ENCODE measurements at places on chromosomes 16 and 17. TPM values are rescaled to one million over a fixed set of nuclear protein-coding genes. Genes with fewer than 3 reads are reported as not detected.

GRCh38 chr16:73034374-73034773 is 13.6 kb downstream of the ZFHX3 start:
- DNase-seq, result no peak

DNA sequence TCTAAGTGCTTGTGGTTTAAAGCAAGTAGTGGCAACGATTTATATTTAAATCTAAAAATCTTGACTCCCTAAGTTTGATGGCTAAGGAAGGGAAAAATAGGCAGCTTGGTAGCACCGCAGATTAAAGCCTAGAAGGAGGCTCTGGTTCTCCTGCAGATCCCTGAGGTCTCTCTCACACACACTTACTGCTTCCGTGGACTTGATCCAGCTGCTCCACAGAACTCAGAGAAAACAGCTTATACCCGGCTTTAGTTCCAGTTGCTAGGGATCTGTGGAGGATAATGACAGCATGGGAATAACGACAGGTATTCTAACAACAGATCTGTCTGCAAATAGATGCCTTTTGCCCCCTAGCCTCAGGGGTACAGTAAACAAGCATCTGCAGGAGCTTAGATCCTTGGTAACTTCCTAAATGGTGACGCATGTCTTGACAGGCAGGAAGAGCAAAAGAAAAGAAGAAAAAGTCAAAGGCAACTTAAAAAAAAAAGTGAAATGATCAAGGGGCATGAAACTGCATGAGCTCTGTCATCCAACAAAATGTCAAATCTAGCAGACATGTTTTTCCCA is 4.5 kb downstream of the WIPI1 start:
- peak; percentile 44 for DNase-seq

Gene FOXF1
- 0.40 TPM for total RNA-seq

Gene ABCC12
- not detected for total RNA-seq

Gene TBC1D3I
- total RNA-seq, result 0.22 TPM

Gene SERPINF2
- total RNA-seq, result under 0.01 TPM

- peak; percentile 12 for DNase-seq
Observed at GRCh38 chr16:78705694-78706093, 606.2 kb downstream of the WWOX start.

GRCh38 chr17:69246202-69246601 is 17.6 kb upstream of the ABCA10 start:
- DNase-seq, result no peak

DNA sequence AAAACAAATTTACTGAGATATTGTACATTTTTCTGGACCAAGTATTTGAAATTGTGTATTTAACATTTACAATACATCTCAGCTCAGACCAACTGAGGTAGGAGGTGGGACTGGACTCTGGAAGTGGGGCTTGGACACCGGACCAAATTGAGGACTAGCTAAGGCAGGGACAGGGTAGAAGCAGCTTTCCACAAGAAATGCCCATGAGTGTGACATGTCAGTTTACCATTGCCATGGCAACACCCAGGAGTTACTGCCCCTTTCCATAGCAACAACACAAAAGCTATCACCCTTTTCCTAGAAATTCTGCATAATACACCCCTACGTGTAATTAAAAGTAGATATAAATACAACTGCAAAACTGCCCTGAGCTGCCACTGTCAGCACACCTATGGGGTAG is 191.5 kb upstream of the ASIC2 start:
- DNase-seq, result no peak

DNA sequence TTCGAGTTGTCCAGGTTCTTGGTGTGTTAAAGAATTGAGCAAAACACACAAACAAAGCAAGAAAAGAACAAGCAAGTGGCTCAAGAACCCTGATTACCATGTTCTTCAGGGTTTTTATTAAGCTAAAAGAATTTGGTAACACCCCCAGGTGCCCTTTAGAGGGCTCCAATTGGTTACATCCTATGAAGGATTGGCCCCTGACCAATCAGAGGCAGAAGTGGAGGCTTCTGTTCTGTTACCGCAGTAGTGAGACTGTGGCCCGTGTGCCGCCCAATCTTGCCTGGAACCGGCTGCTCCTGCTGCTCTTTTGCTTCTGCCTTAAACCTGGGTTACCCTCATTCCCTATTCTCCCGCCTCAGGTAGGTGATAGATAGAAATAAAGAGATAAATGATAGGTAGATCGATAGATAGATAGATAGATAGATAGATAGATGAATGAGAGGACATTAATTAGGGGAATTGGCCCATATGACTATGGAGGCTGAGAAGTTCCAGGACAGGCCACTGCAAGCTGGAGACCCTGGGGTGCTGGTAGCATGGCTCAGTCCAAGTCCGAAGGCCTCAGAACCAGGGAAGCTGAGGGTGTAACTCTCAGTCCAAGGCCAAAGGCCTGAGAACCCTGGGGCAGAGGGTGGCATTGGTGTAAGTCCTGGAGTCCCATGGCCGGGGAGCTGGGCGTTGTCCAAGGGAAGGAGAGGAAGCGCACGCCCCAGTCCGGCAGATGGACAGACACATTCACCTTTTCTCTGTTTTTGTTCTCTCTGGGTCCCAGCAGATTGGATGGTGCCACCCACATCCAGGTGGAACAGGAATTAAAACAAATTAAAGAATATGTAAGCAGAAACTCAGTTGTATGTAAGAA is 3.5 kb upstream of the CA5A start:
- no peak for DNase-seq

Gene ZNF747
- 7.7 TPM for total RNA-seq

- DNase-seq, result no peak
Observed at GRCh38 chr17:68288804-68289203, 2.1 kb downstream of the SLC16A6 start.

Gene PRSS21
- 0.40 TPM for total RNA-seq

- DNase-seq, result no peak
Observed at GRCh38 chr17:34067011-34067410, 188.1 kb upstream of the CCL2 start.

Gene OTOA
- under 0.01 TPM for total RNA-seq

DNA sequence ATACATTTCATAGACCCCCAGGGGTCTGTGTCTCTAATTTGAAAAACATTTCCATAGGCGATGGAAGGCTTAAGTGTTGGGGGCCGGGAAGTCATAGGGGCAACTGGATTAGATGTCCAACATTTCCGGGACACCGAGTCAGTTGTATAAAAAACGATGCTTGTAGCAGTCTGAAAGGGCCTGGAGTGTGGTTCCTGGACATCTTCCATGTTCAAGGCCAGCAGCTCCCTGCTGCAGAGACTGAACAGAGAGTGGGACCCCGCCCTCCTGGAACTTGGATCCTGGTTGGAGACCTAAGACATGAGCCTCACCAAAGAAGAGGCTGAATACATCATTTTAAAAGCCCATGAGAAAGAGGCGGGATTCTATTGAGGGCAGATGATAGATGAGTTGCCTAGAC is 82.0 kb upstream of the ZNF423 start:
- DNase-seq, result no peak

GRCh38 chr16:63749276-63749675 is 1372.6 kb downstream of the CDH11 start:
- no peak for DNase-seq

DNA sequence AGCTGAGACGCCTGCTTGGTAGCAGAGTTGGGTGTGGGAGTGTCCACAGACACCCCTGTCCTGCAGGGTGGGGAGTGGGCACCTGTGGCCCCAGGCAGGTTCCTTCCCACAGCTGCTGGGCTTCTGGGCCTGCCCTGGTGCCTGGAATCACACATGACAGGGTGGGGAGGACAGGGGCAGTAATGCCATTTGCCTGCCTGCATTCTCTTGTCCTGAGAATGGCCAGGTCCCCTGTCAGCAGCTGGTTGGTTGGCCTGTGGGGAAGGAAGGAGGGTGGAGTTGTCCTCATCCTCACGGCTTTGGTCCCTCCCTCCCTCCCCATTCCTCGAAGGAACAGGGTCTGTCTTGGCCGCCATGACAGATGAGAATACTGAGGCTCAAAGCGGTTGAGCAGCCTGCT is 5.2 kb downstream of the PRSS53 start:
- DNase-seq, result no peak

GRCh38 chr16:263182-263774 is 12.5 kb downstream of the RGS11 start:
- DNase-seq, result no peak

Gene KRTAP9-3
- total RNA-seq, result not detected

DNA sequence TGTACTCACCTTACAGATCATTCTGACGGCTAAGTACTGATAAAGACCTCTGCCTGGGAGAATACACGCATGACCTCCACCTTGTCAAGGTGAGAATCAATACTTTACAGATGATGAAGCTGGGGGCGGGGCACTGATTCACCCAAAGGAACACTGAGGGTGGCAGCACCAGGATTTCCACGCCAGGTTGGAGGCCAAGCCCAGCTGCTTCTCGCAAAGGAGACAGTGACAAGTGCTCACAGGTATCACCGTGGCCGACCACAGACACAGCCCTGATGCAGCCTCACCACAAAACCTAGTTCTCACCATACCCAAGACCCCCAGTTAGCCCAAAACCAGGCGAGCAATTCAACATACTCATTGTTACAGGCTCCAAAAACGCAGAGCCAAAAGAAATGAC is 434.2 kb downstream of the SOX9 start:
- no peak for DNase-seq
